ENCODE measurements at places on chromosomes 4 and X.
A peak's percentile ranks its signal among the peaks of the same experiment; 100 is the strongest.

- no peak for DNase-seq
Observed at GRCh38 chr4:138669479-138670315, 345.9 kb upstream of the NOCT start.

DNA sequence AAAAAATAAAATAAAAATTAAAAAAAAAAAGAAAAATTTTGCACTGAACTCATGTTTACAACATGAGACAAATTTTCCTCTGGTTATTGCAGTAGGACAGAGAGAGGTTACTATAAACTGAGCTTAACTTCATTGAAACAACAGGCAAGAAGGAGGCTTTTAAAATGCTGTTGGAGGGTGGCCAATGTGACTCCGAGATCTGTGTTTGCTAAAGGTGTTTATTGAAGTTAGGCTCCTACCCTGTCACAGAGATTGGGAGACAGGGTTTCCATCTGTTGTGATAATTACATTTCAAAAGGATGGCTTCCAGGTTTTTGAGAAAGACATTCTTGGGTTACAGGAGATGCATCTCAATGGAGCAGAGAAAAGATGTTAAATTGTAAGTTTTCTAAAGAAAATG is 370.5 kb upstream of the HS3ST1 start:
- DNase-seq, result no peak

- peak; percentile 55 for DNase-seq
Observed at GRCh38 chrX:49192722-49193328, 6.7 kb upstream of the PRICKLE3 start.

GRCh38 chr4:53557669-53558064 is 33.6 kb downstream of the LNX1 start:
- no peak for DNase-seq

DNA sequence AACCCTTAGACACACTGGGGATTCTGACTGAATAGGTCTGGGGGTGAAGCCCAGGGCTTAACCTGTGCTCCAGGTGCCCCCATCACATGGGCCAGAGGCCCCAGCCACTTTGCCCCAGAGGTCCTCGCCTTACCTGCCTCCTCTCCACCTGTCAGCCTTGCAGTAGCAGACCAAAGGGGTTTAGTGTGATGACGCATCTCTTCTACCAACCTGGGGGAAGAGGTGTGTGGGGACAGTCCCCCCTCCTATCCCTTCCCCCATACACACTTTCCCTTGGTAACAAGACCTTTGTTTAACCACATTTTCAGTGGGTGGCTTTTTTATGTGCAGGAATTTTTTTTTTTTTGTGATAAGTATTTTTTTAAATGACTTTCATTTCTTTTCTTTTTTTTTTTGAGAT is 6.3 kb downstream of the CLCN4 start:
- no peak for DNase-seq
